Activated CD8-positive, alpha-beta memory T cell treated with anti-CD3 and anti-CD28 coated beads for 1 hour (primary cell): ENCODE measurements at places on chromosomes 3 and 15.

- DNase-seq, result no peak
These were observed 15.5 kb upstream of the CMTM7 start for GRCh38 chr3:32376115-32376514.

GRCh38 chr3:28699283-28699682, 350.7 kb upstream of the AZI2 start:
- no peak for DNase-seq

- no peak for DNase-seq
These were observed 44.2 kb upstream of the ZBED2 start for GRCh38 chr3:111639316-111639715.

DNA sequence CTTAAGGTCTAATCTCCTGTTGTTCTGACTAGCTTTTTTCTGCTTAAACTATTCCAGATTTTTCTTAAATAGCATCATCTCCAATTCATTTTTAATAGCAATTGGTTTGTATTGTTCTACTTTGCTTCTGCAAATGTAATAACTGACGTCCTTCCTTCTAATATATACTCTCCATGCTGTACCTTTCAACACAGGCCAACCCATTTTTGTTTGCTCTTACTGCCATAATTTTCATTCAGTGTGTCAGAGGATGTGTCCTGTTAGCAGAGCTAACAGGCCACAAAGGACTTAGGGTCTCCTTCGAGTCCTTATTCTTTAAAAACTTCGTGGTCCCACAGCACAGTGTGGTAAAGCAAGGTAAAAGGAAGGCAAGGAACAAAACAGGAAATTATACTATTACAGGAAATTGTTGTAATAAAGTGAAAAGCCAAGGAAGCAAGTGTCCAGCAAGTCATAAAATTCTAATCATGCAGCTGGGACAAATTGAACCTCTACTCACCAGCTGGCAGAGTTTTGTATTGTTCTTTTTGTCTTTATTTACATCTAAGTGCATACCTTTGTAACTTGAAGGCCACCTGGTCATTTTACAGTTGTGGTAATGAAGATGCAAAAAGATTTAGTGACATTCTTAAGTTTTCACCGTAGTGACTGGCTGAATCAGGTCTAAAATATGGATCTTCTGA, 64.9 kb upstream of the ZBTB20 start:
- no peak for DNase-seq

DNA sequence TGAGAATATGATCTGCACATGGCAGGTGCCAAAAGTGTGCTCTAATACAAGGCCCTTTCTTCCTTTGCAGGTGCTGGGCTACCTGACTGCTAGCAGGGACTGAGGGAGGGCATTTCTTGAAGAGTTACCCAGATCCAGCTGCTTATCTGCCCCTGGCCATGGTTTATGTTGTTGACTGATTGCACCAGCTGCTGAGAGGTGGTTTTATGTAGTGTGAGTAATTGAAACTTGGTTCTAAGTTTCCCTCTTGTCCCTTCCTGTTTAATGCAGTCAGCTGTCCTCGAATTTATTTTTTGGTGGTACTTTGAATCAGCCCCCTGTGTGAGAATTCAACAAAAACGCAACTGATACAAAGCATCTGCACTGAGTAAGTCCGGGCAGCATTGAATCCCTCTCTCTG, 288.3 kb upstream of the C2CD4B start:
- DNase-seq, result no peak

- DNase-seq, result no peak
These were observed 116.4 kb upstream of the TJP1 start for GRCh38 chr15:29938361-29939335.

- no peak for DNase-seq
These were observed 65.5 kb downstream of the KAT2B start for GRCh38 chr3:20105513-20106280.

DNA sequence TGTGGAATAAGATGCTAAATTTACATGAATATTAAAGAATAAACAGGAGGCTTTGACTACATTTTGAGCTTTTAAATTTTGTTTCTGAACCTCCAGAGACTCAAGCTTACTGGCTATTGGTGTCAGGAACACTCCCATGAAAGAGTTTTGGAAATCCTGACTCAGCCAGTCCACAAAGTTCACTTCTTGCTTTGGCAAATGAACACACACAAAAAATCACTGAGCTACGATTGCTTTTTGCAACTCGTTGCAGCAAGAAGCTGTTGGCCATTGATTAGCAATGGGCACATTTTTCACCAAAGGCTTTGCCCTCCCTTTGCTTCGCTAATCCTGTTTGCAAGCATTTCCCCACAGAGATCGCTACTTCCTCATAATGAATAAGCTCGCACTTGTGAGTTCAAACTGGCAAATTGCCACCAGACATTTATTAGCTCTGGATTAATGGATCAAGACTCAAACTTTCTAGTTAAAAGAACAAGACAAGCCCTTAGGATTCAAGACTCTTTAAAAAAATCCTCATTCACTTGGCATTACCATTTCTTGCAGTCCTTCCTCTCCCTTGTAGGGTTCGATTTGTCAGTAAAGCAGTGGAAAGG, 343.2 kb upstream of the ONECUT1 start:
- DNase-seq, result no peak

- DNase-seq, result no peak
These were observed 9.9 kb downstream of the TLE3 start for GRCh38 chr15:70087708-70088352.

- no peak for DNase-seq
These were observed 70.0 kb upstream of the CBLB start for GRCh38 chr3:105938806-105939205.

DNA sequence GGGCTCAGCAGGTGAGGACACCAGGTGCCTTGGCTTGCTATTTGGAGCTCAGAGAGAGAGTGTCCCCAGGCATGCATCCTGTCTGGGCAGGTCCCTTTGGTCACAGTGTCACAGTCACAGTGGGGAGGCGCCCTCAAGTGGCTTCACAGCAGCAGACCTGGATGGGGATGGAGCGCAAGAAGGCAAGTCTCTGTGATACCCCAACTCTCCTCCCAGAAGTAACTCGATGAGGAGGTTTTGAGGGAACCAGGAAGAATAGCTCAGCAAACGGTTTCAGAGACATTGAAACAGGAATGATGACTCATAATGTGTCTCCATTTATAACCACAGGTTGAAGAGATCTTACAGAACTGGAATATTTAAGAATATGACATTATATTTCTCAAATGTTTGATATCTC, 66.5 kb upstream of the SH3GL3 start:
- DNase-seq, result no peak

GRCh38 chr15:50773389-50773788, 7.9 kb upstream of the SPPL2A start:
- DNase-seq, result no peak

DNA sequence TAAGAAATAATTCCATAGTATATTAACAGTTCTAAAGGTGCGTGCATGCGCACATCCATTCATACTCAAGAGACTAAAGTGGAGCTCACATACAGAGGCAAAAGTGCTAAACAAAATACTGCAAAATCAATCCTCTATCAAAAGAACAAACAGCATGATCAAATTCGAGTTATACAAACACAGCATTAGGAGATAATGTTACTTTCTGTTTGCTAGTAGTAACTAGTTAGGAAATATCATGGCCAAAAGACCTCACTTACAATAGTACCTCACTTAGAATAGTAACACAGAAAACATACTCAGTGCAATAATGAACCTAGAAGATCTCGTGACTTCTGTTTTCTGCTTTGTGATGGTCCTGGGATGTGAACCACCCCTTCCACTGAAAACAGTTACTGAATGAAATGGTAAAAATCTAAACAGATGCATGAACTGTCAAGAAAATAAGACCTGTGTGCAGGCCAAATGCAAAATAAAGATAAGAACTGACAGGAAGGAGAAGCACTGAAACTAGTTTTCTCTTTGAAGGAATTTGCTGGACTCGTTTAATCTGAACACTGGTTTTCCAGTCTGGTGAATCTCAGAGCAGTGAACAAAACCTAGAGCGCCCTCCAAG, 20.9 kb upstream of the CEMIP start:
- DNase-seq, result no peak

DNA sequence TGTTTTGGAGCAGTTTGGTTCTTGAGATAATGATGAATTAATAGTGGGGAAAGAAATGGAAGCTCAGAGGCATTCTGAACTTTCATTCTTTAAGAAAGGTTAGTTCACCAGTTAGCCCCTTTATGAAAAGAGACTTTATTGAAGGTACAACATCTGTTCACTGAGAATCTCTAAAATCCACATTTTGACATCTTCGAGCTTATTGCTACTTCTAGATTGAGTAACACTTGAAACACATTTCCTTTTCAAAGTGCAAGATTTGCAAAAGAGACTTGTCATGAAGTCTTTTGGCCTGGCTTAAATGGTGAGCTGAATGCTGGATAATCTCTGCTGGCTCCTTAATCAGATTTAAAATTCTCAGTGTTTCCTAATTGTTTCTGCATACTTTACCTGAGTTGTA, 42.3 kb downstream of the RAB8B start:
- no peak for DNase-seq

DNA sequence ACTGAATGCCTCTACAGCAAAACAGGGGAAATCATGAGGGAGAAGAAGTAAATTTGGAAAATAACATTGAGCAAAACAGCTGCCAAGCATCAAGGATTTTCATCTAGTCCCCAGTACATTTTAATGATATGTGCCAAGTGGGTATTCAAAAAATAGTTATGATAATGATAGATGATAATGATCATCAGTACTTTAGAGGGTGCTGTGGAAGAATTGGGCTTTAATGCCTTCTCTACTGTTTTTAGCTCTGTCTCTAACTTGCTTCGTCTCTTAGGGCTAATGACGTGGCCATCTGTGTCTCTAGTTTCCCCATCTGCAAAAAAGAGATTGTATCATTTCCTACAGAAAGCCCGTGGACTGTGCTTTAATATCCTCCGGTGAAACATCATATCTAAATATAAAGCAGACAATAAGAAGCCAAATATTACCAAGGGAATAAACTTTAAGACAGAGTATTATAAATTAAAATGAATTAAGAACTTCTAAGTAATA, 10.2 kb upstream of the FSIP1 start:
- no peak for DNase-seq

DNA sequence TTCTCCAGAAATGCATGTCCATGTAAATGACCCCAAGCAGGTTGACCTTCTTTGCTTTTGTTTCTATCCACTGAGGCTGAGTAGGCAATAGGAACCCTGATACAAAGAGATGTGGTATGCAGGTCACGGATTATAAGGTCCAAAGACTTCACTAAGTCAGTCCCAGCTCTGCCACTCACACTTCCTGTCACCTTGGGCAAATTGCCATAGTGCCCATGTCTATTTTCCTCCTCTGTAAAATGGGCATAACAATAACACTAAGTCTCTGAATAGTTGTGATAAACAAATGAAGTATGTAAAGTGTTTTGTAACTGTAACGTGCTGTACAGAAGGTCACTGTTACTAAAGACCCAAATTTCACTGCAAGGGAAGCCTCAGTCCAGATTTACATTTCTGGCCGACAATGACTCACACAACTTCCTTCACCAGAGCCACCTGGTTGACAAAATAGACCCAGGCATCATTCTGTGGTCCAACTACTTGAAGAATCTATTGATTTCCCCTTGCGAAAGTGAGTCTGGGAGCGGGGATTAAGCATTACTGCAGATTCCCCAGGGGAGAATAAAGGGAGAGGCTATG, 175.4 kb upstream of the LPP start:
- no peak for DNase-seq

GRCh38 chr3:38647217-38647970, 2.1 kb downstream of the SCN5A start:
- no peak for DNase-seq

DNA sequence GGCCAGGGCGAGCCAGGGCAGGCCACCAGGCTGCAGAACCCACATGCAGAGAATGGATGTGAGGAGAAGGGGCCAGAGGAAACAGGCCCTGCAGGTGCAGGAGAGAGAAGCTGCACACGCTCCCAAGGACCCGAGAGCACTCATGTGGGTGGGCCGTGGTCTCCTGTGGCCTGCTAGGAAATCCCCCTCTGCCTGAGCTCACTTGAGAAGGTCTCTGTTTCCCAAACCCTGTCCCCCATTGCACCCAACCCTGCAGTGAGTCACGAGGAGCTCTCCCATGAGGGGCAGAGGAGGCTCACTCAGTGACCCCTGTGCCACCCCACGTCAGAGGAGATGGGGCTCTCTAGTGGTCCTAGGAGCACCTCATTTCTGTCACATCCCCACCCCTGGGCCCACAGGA, 111.1 kb downstream of the KLF13 start:
- no peak for DNase-seq

GRCh38 chr3:25831578-25831977, 41.7 kb downstream of the OXSM start:
- DNase-seq, result no peak

- peak; percentile 62 for DNase-seq
These were observed 752 bp downstream of the C15orf39 start for GRCh38 chr15:75202251-75203016.

- no peak for DNase-seq
These were observed 15.8 kb upstream of the KBTBD12 start for GRCh38 chr3:127899200-127899599.

GRCh38 chr3:168117059-168117458, 21.3 kb upstream of the GOLIM4 start:
- no peak for DNase-seq

DNA sequence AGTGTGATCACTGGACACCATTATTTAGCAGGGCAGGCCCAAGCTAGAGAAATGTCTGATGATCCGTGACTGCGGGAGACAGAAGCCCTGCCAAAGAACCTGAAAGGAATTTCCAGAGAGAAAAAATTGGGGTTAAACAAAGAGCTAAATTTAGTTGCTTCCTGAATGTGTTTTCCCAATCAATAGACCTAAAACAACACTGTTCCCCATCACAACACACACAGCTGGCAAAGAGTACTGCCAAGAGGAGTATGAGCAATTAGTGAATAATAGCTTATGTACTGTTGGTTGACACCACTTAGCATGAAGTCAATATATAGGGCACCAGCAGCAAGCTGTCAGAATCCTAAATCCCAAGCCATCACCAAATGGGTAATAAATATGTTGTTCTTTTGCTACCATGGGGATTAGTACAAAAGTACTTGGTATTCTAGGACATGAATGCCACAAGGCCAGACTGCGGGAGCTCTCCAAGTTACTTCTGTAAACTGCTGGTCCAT, 35.7 kb downstream of the CLK3 start:
- DNase-seq, result no peak

GRCh38 chr15:80090879-80091503, 31.5 kb downstream of the ZFAND6 start:
- no peak for DNase-seq

- DNase-seq, result no peak
These were observed 235.3 kb downstream of the CDIN1 start for GRCh38 chr15:36814708-36815107.

DNA sequence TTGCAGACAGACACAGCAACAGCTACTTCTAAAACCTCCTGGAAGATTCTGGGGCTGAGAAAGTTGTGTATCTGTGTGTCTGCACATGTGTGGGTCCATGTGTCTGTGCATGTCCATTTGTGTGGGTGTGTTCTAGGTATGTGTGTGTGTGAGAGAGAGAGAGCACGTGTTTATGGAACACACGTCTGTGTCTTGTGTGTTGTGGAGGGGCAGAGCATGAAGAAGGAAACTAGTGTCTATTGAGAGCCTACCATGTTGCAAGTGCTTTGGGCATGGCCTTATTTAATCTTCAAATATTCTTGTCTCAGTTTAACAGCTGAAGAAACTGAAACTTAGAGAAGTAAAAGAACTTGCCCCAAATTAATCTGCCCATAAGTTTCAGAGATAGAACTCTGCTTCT, 327.5 kb downstream of the UACA start:
- no peak for DNase-seq

GRCh38 chr3:157305392-157305791, 131.3 kb upstream of the PTX3 start:
- DNase-seq, result no peak
